H7 (cell line): ENCODE measurements at places on chromosomes 2 and 18.

- no peak for DNase-seq
Measured at GRCh38 chr2:203940039-203940438, 3.5 kb downstream of the ICOS start.

- DNase-seq, result no peak
Measured at GRCh38 chr2:236590846-236591245, 21.2 kb downstream of the ACKR3 start.

- DNase-seq, result no peak
Measured at GRCh38 chr2:69181806-69182427, 168.9 kb downstream of the ANTXR1 start.

- no peak for DNase-seq
Measured at GRCh38 chr2:127670957-127671290, 4.4 kb downstream of the LIMS2 start.

DNA sequence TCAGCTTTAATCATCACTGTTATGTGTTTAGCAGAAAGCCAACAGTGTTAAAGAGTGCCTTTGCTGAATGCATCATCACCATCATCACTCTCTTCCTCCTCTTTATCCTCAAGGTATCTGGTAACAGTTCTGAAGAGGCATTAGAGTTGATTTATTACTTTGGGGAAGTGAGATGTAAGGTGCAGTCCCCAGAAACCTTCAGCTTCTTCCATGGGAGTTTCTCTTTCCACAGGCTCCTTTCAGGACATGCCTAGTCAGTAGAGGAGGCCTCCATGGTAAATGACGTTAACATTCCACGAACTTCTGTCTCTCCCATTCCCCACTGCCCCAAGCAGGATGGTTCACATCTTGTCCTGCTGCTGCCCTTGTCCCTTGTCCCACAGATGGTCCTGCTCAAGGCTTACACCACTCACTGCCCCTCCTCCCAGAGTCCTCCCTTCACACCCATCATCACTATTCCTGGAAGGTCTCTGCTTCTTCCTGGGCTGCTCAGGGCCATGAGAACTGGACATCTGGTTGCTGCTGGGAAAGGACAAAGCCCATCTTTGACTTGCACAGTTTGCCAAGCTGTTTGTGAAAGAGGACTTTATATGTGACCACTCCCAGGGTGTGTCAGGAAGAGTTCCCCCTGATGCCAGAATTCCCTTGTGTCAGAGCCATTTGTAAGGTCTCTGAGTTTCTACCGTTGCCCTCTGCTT is 5.3 kb upstream of the REG1A start:
- DNase-seq, result no peak

DNA sequence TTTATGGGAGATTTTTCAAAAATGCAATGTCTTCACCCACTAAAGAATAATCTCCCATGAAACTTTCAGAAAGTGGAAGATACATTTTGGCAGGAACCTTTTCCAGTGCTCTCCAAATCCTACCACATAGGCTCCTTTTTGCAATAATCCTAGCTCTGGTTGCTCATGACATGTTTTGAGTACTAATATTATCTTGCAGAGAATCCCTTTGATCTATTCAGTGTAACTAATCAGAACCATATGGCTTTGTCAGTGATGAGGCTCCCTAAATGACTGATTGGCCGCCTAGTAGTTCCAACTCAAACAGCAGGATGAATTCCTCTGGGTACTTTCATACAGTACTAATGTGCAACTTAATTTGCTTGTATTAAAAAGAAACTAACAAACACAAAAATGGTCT is 544.0 kb upstream of the FAM98A start:
- DNase-seq, result no peak

- no peak for DNase-seq
Measured at GRCh38 chr2:234691968-234692955, 195.4 kb upstream of the ARL4C start.

DNA sequence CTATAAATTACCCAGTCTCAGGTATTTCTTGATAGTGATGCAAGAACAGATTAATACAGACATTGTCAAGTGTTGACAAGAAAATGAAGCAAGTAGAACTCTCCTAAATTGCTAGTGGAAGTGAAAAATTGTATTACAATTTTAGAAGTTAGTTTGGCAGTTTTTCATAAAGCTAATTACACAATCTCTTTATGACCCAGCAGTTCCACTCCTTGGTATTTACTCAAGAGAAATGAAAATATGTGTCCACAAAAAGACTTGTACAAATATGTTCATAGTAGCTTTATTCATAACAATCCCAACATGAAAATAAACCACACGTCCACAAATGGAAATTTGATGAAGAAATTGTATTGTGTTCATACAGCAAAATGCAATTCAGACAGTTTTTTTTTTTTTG is 49.4 kb downstream of the PDE1A start:
- DNase-seq, result no peak

- no peak for DNase-seq
Measured at GRCh38 chr18:36108196-36108595, 20.9 kb downstream of the SLC39A6 start.

DNA sequence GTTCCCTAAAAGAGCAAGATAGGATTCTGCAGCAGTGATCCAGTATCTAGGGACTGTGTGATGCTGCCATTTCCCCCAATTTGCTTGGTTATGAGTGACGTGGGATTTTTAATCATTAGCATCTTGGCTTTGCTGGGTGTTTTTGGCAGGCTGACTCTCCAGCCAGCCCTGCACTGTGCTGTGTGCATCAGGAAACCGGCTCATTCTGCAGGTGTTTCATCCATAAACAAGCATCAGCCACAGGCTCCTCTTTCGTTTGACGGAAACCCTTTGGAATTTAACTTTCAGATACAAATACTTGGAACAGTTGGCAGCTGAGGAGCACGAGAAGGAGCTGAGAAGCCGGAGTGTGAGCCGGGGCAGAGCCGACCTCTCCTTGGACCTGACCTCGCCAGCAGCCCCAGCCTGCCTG is 135.9 kb downstream of the TPGS2 start:
- no peak for DNase-seq

GRCh38 chr2:207128867-207129266 is 36.9 kb downstream of the KLF7 start:
- no peak for DNase-seq

GRCh38 chr2:240777456-240778212 is 42.4 kb downstream of the KIF1A start:
- no peak for DNase-seq

DNA sequence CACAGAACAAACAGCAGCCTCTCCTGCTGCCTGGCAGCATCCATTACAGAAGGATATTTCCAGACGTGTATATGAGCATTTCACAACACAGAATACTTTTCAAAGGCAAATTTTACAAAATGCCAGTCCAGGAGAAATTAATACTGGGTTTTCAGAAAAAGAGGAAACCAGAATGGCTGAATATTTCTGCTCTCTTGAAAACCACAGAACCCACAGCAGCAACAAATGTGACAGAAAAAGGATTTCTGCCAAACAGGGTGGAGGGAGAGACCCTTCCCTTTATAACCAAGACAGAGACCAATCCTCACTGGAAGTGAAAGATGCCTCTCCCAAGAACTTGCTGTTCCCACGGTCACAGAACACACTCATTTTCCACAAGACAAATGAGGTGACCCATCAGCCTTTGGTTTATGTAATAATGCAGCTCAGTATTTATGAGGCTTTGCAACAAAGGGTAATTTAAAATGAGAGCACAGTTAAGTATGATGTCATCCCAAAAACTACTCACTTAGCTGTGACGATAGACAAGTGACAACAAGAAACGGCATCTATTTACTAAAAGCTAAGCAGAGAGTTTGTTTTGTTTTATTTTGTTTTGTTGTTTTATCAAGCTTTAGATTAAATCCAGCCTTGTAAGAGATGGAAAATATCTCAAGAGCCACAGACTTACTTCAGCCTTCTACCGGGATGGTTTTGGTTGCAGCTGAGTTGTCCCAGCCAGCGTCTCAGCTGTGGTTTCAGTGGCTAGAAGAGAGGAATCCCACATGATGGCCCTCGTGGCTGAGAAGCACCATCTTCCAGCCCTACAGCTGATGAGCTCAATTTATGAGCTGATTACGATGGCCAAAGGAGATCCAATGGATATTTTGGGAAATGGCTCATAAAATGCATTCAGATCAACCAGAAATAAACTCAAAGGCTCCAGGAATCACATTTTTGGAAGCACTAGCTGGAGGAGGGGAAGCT is 249.3 kb upstream of the AGAP1 start:
- DNase-seq, result no peak
